A673 (cell line): ENCODE measurements at places on chromosomes 13 and 19. TPM values are rescaled to one million over a fixed set of nuclear protein-coding genes. Genes with fewer than 3 reads are reported as not detected.

Gene KCNRG
- total RNA-seq, result 1.4 and 2.1 TPM in 2 replicates

Gene CYP4F11
- 0.13 TPM in 1 of 2 replicates, not detected in the other for total RNA-seq

Gene LRG1
- 0.20 TPM in 1 of 2 replicates, not detected in the other for total RNA-seq

Gene ZBTB32
- total RNA-seq, result not detected in 2 replicates

Gene RDH8
- total RNA-seq, result not detected in 2 replicates

Gene LRCH1
- total RNA-seq, result 25.3 and 26.9 TPM in 2 replicates

Gene ARRDC5
- total RNA-seq, result not detected in 2 replicates

Gene TMEM238
- 0.42 and 0.69 TPM in 2 replicates for total RNA-seq

Gene NLRP5
- not detected in 2 replicates for total RNA-seq

DNA sequence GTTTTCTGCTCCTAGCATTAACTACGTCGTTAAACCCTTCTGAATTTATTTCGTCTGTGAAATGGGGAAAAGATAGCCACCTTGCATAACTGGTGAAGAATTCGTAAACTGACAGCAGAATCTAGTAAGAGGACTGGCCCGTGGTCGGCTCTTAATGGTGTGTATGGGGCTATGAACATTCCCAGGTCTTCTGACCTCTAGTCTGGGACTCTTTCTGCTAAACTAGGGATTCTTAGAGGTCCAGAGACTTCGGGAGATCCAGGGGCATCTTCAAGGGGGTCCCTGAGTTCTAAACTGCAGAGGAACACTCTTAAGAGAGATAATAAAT, 231.1 kb upstream of the SERP2 start:
- peak overlapping the region; percentile 59 for H3K4me3 ChIP-seq
- H3K27me3 ChIP-seq, result no peaks in the 10 kb centered on the region
- no peaks in the 10 kb centered on the region for H3K36me3 ChIP-seq
- peak overlapping the region; percentile 52 for H3K27ac ChIP-seq

DNA sequence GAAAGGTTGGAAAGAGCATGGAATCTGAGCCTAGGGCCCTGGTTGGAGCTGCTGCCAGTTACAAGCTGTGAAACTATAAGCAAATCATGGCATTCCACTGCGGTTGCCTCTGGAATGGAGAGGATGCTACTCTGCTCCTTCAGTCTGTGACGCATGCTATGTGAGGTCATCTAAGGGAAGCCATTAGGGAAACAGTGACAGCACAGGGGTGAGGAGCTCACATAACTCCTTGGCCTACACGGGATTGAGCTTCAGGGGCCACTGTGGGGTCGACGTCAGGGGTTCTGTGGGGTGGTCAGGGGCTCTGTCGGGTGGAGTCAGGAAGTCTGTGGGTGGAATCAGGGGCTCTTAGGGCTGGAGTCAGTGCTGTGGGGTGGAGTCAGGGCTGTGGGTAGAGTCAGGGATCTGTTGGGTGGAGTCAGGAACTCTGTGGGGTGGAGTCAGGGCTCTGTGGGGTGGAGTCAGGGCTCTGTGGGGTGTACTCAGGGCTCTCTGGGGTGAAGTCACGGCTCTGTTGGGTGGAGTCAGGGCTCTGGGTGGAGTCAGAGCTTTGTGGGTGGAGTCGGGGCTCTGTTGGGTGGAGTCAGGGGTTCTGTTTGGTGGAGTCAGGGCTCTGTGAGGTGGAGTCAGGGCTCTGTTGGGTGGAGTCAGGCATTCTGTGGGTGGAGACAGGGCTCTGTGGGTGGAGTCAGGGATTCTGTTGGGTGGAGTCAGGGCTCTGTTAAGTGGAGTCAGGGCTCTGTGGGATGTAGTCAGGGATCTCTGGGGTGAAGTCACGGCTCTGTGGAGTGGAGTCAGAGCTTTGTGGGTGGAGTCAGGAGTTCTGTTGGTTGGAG, 35.8 kb upstream of the MEDAG start:
- H3K4me1 ChIP-seq, result peaks cover 25% of the 10 kb centered on the region
- H3K27me3 ChIP-seq, result no peaks in the 10 kb centered on the region
- H3K36me3 ChIP-seq, result no peaks in the 10 kb centered on the region

- peak overlapping the region; percentile 17 for H3K27ac ChIP-seq
- no peaks in the 10 kb centered on the region for H3K36me3 ChIP-seq
- H3K4me1 ChIP-seq, result peaks cover 5% of the 10 kb centered on the region
- H3K4me3 ChIP-seq, result peak overlapping the region; percentile 68
- DNase-seq, result peak; percentile 58
These were observed 1.3 kb downstream of the RFX2 start for GRCh38 chr19:6108721-6109633.

- no peaks in the 10 kb centered on the region for H3K4me1 ChIP-seq
- H3K4me3 ChIP-seq, result no peak overlapping the region
- H3K27me3 ChIP-seq, result peaks cover 11% of the 10 kb centered on the region
- H3K36me3 ChIP-seq, result no peaks in the 10 kb centered on the region
These were observed 234.6 kb downstream of the POSTN start for GRCh38 chr13:37364007-37364406.

DNA sequence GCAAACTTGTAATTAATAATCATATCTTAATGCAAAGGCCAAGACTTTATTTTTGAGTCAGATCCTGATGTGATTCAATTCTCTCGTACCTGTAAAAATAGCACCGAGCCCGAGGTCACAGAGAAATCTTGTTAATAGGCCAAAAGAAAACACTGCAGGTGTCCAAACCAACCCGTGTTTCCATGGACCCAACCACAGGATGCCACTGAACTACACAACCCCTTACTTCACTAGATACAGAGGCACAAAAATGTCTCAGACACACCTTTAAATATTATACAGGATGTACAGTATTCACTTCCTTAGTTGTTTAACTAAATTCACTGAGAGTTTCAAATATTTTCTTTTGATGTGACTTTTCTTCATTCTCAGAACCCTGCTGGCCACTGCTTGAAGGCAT, 530.9 kb downstream of the MYO16 start:
- peaks cover 20% of the 10 kb centered on the region for H3K4me1 ChIP-seq
- H3K4me3 ChIP-seq, result no peak overlapping the region
- H3K36me3 ChIP-seq, result no peaks in the 10 kb centered on the region

- DNase-seq, result no peak
- no peaks in the 10 kb centered on the region for H3K36me3 ChIP-seq
- no peaks in the 10 kb centered on the region for H3K4me1 ChIP-seq
These were observed 3.3 kb downstream of the MATK start for GRCh38 chr19:3782903-3783302.

- H3K36me3 ChIP-seq, result no peaks in the 10 kb centered on the region
- H3K4me1 ChIP-seq, result no peaks in the 10 kb centered on the region
- H3K4me3 ChIP-seq, result no peak overlapping the region
- H3K27ac ChIP-seq, result no peak overlapping the region
- no peak for DNase-seq
These were observed 13.6 kb downstream of the MEIOSIN start for GRCh38 chr19:45746866-45747265.

DNA sequence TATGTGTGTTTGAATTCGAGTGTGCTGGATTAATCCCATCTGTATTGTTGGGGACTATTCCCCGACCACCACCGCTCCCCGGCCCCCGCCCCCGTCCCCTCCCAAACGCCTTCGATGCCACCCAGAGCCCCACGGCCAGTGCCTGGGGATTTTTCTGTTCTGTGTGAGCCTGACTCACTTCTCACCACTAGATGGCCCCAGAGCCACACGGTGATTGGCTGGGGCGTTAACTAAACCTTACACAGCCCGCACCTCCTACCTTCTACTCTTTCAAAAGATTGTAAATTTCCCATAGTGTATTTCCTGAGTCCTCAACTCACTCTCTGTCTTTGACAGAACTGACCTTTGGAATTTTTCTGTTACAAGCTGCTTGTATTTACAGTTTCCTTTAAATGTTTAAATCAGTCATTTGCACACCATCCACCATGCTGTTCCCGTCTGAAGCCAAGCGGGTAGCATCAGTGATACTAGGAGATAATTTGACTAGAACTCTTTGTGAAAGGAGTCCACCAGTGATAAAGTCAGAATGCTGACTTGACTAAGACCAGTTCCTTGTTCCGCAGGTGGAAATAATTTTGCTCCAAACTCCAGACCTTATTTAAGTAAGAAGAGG, 61.4 kb downstream of the RFX2 start:
- no peaks in the 10 kb centered on the region for H3K27me3 ChIP-seq
- H3K4me3 ChIP-seq, result no peak overlapping the region
- H3K36me3 ChIP-seq, result no peaks in the 10 kb centered on the region
- peak; percentile 87 for DNase-seq
- no peaks in the 10 kb centered on the region for H3K4me1 ChIP-seq

- H3K4me1 ChIP-seq, result no peaks in the 10 kb centered on the region
- H3K36me3 ChIP-seq, result no peaks in the 10 kb centered on the region
- DNase-seq, result no peak
- H3K4me3 ChIP-seq, result no peak overlapping the region
- H3K27ac ChIP-seq, result no peak overlapping the region
- no peaks in the 10 kb centered on the region for H3K27me3 ChIP-seq
These were observed 209.7 kb downstream of the KATNAL1 start for GRCh38 chr13:30097701-30098100.

- no peak overlapping the region for H3K27ac ChIP-seq
- H3K36me3 ChIP-seq, result peaks cover 36% of the 10 kb centered on the region
- H3K4me3 ChIP-seq, result no peak overlapping the region
- DNase-seq, result no peak
These were observed 13.3 kb downstream of the MKNK2 start for GRCh38 chr19:2037651-2038255.

DNA sequence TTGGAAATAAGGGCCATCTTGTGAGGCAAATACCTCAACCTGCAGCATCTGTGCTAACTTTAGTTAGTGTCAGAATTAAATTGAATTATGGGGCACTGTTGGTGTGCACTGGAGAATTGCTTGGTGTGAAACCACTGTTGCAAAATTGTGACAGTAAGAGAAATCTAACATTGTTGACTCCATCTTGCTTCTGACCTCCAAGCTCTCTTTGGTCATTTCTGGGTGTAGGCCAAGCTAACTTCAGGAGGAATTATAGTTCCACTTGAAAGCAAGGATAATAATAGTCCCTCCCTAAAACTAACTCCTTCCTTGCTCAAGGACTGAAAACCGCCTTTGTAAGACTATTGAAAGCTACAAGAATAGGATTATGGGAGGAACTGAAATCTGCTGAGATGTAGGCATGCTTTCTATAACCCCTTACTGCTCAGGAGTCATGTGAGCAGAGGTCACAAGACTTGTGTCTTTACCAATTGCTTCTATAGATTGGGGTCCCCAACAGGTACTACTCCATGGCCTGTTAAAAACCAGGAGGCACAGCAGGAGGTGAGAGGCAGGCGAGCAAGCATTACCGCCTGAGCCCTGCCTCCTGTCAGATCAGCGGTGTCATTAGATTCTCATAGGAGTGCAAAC, 24.9 kb upstream of the GAS6 start:
- DNase-seq, result no peak
- peaks cover 74% of the 10 kb centered on the region for H3K27me3 ChIP-seq
- H3K4me1 ChIP-seq, result no peaks in the 10 kb centered on the region
- H3K27ac ChIP-seq, result no peak overlapping the region
- no peaks in the 10 kb centered on the region for H3K36me3 ChIP-seq
- no peak overlapping the region for H3K4me3 ChIP-seq

- H3K4me3 ChIP-seq, result no peak overlapping the region
- no peak overlapping the region for H3K27ac ChIP-seq
- DNase-seq, result peak; percentile 50
- peaks cover 33% of the 10 kb centered on the region for H3K4me1 ChIP-seq
- H3K27me3 ChIP-seq, result no peaks in the 10 kb centered on the region
- no peaks in the 10 kb centered on the region for H3K36me3 ChIP-seq
These were observed 55.2 kb downstream of the SPATA13 start for GRCh38 chr13:24215732-24216131.

DNA sequence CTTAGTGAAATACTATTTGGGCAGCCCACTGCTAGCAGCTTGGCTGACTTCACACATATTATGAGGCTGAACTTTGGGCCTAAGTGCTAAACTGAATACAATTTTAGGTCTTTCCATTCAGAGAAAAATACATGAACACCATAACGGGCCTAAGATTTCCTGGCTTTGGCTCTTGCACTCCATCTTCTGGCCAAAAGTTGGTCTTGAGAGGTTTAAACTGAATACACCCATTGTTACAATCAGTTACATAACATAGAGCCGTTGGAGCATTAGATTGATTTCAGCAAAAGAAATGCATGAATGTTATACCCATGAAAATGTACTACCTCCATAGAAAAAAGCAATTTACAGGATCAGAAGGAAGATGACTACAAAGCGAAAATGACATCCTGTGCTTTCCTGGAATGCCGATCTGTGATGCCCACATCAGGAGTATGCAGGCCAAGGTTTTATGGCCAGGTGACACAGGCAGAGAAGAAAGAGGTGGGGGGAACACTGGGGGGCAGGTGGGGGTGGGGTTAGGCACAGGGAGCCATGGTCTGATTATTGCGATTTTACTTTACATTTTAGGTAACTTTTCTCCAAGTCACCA, 11.1 kb upstream of the SHISA2 start:
- peak; percentile 71 for DNase-seq
- no peaks in the 10 kb centered on the region for H3K36me3 ChIP-seq
- H3K4me1 ChIP-seq, result no peaks in the 10 kb centered on the region
- H3K27ac ChIP-seq, result no peak overlapping the region
- no peak overlapping the region for H3K4me3 ChIP-seq
- no peaks in the 10 kb centered on the region for H3K27me3 ChIP-seq

DNA sequence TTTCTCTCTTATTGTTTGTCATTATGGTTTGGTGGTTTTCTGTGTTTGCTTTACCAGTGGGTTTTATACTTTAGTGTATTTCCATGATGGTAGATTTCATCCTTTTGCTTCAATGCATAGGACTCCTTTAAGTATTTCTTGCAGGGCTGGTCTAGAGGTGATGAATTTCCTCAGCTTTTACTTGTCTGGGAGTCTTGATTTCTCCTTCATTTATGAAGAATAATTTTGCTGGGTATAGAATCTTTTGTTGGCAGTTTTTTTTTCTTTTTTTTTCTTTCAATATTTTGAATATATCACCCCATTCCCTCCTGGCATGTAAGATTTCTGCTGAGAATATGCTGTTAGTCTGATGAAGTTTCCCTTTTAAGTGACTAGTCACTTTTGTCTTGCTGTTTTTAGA, 19.8 kb downstream of the EEF1AKMT1 start:
- no peaks in the 10 kb centered on the region for H3K4me1 ChIP-seq
- DNase-seq, result no peak
- no peak overlapping the region for H3K4me3 ChIP-seq
- H3K27me3 ChIP-seq, result no peaks in the 10 kb centered on the region

GRCh38 chr13:67259208-67259607, 29.1 kb upstream of the PCDH9 start:
- no peaks in the 10 kb centered on the region for H3K27me3 ChIP-seq
- no peak for DNase-seq
- no peaks in the 10 kb centered on the region for H3K4me1 ChIP-seq

- H3K4me3 ChIP-seq, result no peak overlapping the region
- H3K27me3 ChIP-seq, result no peaks in the 10 kb centered on the region
- H3K4me1 ChIP-seq, result peaks cover 5% of the 10 kb centered on the region
- H3K36me3 ChIP-seq, result no peaks in the 10 kb centered on the region
These were observed 51.5 kb downstream of the RASA3 start for GRCh38 chr13:114080739-114081561.
